ENCODE measurements at places on chromosomes 3 and 15.
A peak's percentile ranks its signal among the peaks of the same experiment; 100 is the strongest.

- DNase-seq, result peak; percentile 90
Measured at GRCh38 chr3:12508291-12508700, 24.0 kb downstream of the TSEN2 start.

DNA sequence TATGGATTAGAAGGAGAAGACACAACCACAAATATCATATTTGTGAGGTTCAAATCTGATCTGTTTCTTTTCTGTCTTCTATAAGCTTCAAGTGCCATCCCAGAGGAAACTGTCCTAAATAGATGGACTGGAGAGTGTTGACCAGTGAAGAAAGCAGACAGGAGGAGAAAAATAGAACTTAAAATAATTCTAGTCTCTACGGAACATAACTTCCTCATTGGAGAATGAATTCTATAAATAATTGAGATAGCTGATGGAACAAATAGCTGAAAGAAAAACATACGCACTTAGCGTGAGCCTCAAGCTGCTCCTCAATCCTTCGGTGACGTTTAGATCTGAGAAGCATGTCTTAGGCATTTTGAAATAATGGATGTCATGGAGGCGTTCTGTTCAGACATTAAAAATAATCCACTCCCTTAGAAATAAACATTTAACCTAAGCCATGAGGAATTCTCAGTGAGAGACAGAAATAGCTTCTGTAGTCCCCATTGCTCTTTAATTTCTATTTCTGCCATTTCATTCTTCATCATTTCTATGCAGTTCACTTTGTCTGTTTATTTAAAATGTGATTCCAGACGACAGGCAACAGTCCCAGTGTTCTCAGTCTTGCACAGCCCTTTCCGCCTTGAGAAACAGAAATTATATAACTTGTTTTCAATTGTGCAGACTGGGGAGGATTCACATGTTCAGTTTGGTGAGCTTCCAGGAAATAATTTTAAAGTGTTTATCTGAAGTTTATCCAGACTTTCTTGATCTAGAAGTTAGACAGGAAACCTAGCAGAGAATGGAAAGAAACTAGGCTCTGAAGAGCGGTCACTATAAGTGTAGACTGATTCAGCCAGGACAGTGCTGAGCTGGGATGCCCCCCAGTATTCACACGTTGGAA, 97.3 kb downstream of the NR1D2 start:
- DNase-seq, result peak; percentile 49

- DNase-seq, result no peak
Measured at GRCh38 chr3:60262546-60262945, 988.7 kb downstream of the FHIT start.

- DNase-seq, result no peak
Measured at GRCh38 chr3:3577823-3578222, 221.4 kb upstream of the LRRN1 start.

DNA sequence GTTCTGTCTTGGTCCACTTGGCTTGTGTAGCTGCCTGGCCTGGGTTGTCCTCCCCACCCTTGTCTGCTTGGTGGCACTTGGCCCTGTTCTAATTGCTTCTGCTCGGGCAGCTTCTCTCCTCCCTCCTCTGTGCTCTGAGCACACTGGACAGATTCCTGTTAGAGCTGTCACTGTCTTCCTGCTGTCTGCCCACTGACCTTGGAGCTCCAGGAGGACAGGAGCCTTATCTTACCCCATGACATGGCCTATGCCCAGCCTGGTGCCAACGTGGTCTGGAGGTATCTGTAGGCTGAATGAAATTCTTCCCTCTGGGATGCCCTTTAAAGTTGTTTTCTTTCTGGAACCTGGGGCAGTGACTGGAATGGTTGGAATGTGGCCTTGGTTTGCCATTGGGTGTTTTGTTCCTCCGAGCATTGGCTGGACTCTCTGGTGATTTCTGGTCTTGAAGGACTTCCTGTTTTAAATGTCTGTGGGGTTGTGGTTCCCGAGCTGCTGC, 94.1 kb downstream of the FAM43A start:
- DNase-seq, result no peak

- DNase-seq, result no peak
Measured at GRCh38 chr3:4508048-4508981, 15.2 kb downstream of the ITPR1 start.

DNA sequence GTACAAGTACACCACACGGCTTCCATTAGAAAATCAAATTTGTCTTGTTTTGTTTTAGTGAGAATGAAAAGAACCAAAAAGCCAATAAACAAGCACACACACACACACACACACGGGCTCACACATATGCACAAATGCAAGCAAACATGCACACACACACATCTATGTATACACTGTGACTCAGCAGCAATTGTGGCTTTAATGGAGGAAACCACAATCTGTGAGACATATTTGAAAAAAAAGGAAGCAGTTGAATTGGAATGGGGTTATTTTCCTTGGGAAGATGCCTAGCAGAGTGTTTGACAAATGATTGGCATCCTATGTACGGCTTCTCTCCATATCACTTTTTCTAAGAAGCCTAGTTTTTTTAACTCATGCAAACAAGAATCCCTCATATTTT, 201.1 kb upstream of the ARRDC4 start:
- DNase-seq, result no peak

DNA sequence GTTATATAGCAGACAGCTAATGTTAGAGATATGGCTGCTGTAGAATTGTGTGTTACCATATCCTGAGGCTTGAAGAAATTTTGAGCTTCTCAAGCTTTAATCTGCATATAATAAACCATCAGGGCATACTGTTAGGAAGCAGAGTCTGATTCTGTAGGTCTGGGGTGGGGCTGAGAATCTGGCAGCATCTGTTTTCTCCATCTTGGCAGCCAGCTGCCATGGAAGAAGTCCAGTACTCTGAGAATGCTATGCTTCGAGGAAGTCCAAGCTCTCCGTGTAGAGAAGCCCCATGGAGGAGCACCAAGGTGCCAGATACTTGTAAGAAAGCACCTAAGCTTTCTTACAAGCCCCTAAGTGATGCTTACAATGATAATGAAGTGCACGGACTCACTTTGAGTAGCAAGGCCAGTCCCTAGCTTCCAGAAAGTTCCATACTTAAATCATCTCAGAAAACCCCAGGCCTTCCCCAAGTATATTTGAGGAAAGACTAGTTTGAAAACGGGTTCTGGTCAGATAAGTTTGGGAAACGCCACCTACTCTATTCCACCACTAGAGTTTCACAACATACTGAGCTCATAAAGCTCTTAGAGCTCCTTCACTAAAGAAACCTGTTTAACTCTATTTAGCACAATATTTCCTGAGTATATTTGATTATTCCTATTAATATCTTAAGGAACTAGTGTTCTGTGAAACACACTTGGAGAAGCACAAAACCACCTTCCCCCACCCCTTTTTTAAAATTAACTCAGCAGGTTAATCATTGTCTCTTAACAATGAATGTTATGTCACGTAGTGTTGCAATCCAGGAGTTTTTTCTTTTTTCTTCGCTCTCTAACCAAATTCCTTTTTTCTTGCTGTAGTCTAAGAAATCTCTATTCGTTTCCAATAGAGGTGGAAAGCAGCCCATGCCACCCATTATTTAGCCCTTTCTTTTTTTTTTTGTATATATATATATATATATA, 59.9 kb upstream of the RASGRP1 start:
- DNase-seq, result peak; percentile 50

GRCh38 chr15:92899601-92899947, 550 bp upstream of the CHD2 start:
- DNase-seq, result no peak

DNA sequence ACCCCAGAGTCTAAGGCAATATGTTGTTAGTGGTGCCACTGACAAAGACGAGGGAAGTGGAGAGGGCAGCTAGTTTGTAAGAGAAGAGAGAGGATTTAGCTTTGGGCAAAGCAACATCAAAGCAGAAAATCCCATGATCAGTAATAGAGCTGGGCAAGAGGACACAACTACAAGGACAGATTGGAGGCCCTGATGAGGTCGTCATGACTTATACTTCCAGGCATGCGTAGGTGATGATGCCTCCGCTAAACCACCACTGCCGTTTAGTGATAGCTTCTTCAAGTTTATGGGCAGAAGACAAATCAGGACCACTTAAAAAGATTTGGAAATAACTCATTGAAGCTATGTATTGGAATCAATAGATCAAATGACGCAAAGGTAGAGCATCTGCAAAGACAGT, 2.6 kb downstream of the HRG start:
- no peak for DNase-seq

DNA sequence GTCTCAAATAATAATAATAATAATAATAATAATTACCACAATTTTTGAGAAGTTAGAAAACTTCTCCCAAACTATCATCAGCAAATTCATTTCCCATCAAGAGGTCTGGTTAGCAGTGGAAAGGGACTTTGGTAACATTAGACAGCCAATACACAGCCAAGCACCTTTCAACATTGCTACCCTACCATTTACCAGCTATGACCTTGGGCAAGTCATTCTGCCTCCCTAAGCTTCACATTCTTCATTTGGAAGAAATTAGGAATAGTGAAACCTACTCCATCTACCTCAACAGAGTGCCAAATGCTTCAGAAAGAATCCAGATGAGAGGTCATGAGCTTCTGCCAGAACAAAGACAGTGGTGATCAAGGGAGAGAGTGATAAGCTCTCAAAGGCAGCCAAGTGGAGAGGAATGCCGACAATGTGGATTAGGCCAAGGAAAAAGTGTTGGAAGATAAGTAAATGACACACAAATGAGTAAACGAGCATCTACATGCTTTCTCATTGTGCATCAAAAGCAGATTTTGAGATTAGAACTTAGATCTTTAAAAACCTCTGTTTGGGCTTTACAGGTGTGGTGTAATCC, 42.9 kb upstream of the LPP start:
- no peak for DNase-seq

GRCh38 chr15:39331584-39331983, 249.3 kb upstream of the THBS1 start:
- DNase-seq, result no peak

GRCh38 chr15:80242132-80242769, 9.8 kb downstream of the CTXND1 start:
- DNase-seq, result no peak

DNA sequence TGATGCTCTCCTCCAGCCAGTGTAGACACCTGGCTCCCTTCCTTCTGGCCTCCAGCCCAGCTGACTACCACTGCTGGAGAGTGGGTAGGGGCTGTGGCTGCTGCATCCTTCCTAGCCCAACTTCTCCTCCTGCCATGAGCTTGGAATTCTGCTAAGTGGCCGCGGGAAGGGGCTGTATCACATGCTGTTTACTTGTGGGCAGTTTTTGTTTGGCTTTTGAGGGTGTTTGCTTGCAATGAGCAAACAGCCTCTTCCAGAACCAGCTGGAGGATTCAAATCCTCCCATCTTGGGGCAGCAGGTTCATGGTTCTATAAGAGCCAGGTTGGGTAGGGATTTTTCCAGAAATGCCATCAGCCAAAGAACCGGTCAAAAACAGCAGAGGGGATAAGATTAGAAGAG, 9.0 kb downstream of the GASK1A start:
- DNase-seq, result no peak

GRCh38 chr3:104878395-104878794, 488.3 kb upstream of the ALCAM start:
- no peak for DNase-seq

- no peak for DNase-seq
Measured at GRCh38 chr3:87771337-87772192, 287.2 kb downstream of the CGGBP1 start.

GRCh38 chr3:161070252-161070930, 34.8 kb downstream of the B3GALNT1 start:
- no peak for DNase-seq
